ENCODE measurements at places on chromosomes 3 and 15.

DNA sequence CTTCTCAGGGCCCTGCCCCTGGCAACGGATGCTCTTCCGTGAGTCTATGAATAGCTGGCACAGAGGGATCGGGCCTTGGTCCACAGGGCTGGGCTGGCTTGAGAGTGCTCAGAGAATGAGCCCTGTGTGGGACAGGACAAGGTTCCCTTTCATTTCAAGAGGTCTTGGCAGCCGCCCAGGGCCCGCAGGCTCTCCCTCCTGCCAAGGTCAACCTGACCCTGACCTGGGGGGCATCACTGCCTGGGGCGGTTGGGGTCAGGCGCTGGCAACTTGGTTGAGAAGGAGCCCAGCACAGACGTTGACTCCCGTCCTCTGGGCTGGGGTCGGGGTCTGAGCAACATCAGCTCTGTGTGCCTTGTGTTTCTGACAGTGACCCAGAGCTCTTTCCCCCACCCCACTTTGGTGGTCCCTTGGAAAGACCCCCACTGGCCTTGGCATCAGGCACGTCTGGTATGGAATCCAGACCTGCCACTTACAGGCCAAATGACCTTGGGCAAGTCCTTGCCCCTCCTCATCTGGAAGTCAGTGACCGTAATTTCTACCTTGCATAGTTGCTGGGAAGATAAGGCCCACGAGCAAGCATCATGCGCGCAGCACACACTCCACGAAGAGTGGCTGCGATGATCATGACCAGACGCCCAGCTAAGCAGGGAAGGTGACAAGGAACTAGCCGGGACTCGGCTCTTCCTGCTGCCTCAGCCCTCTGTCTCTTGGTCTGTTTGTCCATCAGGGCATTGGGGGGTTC, 36.4 kb downstream of the EPHB3 start:
- no peak for DNase-seq

GRCh38 chr3:22257252-22257651, 506.2 kb upstream of the ZNF385D start:
- no peak for DNase-seq

DNA sequence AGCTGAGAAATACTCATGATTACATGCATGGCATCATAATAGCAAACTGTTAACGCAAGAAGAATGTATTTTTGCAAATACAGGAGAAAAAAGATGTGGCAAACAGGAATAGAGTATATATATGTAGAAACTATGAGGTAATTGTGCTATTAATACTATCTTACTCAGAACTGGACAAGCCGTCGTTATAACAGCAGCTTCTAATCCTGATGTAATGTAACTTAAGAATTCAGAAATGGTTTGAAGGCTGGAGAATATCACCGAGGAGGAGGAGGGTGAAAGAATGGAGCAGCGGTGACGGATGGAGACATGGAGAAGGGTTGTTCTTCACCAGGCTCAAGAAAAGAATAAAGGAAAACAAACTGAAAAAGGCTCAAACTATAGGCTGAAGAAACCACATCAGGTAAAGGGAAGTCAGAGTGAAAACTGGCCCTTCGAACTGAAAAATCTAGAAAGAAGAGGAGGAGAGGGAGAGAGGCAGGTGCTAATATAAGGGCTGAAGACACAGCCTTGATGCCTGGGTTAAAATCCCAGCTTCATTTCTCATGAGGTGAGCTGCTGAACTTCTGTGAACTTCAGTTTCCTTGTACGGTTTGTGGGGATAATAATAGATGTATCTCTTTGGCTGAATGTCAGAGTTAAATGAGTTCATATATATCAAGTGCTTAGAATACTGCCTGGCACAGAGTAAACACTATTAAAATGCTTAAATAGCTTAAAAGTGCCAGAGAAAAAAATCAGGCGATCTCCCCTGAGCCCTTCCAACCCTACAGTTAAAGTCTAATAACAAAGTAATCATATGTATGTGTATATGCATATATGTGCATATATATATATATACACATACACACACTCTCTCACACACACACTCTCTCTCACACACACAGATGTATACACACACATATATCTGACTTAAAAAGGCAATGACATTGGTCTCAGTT, 43.9 kb downstream of the GOLIM4 start:
- no peak for DNase-seq

GRCh38 chr3:107368654-107369398, 8.4 kb upstream of the CCDC54 start:
- no peak for DNase-seq

DNA sequence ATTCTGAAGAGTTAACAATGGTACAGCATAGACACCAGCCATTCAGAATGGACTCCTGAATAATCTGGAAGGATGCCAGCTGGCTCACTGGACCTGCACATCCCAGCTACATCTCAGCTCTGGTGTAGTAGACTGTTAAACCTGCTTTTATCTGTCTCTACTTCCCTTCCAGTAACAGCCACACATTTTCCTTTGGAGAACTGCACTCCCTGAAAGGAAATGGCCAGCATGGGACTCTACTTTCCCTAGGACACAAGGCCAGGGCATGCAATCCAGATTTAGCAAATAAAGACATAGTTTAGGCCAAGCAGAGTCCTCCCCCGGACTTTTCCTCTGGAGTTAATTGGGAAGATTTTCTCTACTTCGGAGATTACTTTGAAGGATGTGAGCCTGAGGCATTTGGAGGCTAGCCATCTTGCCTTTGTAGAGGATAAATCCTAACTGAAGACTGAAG, 82.7 kb upstream of the TCF12 start:
- DNase-seq: no peak

DNA sequence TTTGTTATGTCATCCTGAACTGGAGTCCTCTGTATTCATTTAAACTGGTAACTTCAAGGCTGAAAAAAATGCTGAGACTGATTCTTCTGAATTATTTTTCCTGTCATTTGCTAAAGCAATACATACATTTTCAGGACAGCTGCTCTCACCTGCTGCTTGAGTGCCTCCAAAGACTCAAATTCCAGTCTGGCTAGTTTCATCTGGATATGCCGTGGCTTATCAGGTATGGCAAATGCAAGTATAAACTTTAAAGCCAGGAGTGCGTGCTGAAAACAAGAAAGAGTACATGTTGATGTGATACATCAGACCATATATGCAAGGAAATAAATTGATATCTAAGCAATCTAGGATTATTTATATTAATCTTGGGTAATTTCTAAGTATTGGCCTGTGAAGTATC, 146.1 kb downstream of the SNRK start:
- DNase-seq: no peak

DNA sequence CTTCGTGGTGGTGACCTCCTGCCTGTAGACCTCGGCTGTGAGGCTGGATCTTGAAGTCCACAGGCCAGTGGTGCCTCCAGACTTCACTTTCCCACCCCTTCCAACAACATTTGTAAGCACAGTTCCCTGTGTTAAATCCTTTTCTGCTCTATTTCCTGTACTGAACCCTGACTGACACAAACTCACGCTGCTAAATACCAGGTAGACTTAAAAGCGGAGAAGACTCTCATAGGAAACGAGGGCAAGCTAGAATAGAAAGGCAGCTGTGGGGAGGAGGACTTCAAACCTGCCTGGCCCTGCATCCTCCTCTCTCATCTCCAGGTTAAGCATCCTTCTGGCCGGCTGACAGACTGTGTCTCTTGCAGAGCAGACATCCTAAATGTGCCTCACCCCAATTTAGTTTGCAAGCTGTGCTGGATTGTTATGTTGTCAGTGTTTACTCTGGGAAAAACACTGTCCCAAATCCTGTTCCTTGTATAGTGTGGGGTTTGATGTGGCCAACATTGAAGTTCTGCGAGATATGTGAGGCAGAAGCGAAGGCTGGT, 58.5 kb upstream of the LARS2 start:
- no peak for DNase-seq

GRCh38 chr15:76310475-76311099, 682 bp downstream of the ETFA start:
- DNase-seq: no peak

DNA sequence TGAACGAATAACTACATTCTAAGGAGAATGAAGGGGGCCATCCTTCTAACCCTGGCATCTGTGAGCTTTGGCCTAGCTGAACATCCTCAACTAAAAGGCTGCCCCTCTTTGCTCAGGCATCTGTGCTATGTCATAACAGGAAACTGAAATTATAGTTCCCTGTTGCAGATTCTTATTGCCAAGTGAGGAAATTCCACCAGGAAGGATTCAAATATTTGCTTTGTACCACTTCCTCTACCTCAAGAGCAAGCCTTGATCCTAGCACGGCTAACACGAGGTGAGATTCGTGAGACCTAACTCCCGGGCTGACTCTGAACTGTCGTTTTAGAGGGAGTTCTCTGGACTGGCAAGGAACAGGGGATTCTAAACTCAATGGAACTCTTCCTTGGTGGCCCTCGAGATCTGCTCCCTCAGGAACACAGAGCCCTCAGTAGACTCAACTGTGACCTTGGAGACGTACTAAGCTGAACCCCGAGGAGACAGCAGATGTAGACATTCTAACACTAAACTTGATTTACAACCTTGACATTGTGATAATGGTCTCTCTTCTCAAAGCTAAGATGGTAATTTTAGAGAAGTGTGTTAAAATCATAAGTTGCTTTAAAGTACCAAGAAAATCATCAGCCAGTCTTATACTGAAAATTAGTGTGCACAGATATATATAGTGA, 4.2 kb downstream of the SPG21 start:
- DNase-seq: no peak

DNA sequence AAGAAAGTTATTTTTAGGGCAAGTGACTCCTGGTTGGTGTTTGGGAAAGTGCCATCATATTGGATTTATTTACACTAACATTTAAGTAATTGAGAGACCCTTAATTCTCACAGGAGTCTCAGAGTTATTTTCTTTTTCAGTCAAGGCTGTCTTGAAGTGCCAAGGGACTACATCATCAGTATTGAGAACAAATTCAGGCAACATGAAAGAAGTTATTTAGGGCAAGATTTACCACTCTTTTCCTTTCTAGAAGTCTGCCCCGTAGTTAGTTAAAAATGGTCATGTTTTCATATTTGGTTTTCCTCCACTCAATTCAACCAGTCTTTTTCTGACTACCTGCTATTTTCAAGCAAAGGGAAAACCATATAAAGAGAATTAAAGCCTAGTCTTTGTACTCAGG, 6.1 kb downstream of the B4GALT4 start:
- no peak for DNase-seq

GRCh38 chr3:33664195-33664594, 53.9 kb downstream of the CLASP2 start:
- DNase-seq: no peak

GRCh38 chr15:66563566-66564110, 2.2 kb downstream of the LCTL start:
- DNase-seq: no peak

DNA sequence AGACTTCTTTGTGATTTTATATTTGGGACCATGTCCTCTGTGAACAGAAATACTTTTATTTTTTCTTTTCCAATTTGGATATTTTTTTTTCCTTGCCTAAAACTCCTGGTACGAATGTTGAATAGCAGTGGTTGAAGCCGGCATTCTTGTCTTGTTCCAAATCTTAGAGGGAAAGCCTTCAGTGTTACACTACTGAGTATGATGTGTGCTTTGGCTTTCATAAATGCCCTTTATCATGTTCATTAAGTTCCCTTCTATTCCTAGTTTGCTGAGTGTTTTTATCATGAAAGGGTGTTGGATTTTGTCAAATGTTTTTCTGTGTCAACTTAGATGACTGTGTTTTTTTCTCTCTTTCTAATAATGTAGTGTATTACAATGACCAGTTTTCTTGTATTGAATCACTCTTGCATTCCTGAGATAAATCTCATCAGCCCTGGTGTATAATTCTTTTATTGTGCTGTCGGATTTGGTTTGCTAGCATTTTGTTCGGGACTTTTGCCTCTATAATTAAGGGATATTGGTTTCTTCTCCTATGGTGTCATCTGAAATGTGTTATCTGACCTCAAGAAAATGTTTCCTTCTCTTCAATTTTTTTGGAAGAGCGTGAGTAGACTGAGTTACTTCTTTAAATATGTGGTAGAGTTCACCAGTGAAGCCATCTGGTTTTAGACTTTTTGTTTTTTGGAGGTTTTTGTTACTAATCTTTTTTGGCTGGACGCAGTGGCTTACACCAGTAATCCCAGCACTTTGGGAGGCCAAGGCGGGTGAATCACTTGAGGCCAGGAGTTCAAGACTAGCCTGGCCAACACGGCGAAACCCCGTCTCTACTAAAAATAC, 33.3 kb downstream of the MAP1A start:
- DNase-seq: no peak

DNA sequence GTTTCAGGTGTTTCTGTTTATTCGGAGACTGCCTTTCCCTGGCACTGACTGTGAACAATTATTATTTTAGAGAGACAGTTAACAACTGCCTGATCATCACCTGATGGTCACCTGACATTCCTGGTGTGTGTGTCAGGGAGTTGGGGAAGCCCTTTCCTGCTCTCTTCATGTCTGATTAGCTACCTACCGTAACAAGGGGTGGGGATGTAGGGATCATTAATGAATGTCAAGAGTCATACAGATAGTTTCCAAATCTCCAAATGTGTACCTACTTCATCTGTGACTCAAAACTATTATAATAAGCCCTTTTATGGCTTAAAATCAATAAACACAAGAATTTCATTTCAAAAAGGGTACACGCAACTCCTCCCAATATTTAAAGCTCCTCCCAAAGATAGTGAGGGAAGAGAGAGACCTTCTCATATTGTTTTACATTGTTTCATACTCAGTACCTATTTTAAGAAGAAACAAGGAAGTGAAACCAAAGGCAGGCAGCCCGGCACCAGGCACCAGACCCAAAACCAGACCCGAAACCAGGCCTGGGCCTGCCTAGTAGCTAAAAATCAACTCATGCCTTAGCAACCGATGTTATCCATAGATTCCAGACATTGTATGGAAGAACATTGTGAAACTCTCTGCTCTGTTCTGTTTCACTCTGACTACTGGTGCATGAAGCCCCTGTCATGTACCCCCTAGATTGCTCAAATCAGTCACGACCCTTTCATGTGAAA, 844.9 kb upstream of the ALCAM start:
- no peak for DNase-seq

DNA sequence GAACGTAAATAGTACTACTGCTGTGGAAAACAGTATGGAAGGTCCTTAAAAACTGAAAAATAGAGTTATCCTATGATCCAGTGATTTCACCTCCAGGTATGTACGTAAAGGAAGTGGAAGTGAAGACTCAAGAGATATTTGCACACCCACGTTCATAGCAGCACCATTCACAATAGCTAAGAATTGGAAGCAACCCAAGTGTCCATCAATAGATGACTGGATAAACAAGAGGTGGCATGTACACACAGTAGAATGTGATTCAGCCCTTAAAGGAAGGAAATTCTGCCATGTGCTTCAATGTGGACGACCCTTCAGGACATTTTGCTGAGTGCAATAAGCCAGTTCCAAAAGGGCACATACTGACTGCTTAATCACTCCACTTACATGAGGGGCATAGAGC, 188.3 kb downstream of the APBA2 start:
- DNase-seq: no peak

Measured in stimulated activated CD4-positive, alpha-beta T cell treated with anti-CD3 and anti-CD28 coated beads, Interleukin-1b, Interleukin-23, amount 100 ng/mL, for 1 hour (primary cell).